SK-MEL-5 (cell line): ENCODE measurements at places on chromosomes 2 and 18.

- no peak for DNase-seq
These were observed 215.8 kb upstream of the ACVR2A start for GRCh38 chr2:147628971-147629421.

- no peak for DNase-seq
These were observed at the start of gene ABCB11 for GRCh38 chr2:169031202-169031601. Gene ABCB11 (minus strand): TSS chr2:169031324. CDS start chr2:169018125, 13,199 bp downstream.

DNA sequence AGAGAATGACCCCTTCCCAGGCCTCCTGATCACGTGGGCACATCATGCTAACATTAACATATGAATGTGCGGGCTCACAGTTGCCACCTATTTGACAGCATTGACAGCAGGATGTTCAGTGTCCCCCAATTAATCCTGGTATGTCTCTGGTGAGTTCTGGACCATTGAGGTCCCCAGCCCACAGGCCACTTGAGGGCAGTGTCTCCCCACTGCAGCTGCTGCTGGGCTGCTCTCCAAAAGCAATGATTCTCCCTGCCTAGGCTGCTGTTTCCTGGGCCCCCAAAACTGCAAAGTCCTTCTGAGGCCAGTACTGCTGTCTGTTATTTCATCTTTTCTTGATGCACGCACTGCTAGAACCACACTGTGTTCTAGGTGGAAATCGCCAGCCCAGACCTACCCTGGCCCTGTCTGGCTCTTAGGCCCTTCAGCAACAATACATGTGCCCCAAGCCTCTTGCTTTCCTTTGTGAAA lies 52.7 kb upstream of the MAPK4 start:
- peak; percentile 68 for DNase-seq

DNA sequence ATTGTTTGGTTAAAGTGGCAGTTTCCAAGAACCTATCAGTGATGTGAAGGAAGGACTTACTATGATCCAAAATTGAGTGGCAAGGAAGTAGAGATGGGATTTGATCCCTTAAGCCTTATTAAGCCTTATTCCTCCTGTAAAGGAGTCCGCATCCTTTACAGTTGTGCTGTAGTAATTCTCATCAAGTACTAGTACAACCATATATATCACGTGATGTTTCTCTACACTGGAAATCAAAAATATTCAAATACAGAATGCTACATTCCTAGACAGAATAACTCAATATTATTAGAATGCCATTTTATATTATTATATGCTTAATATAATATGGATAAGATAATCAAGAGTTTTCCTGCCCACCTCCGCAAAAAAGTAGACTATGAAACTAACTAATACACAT lies 312.4 kb upstream of the SPHKAP start:
- no peak for DNase-seq

GRCh38 chr18:4636967-4637366 lies 181.9 kb upstream of the DLGAP1 start:
- peak; percentile 4 for DNase-seq

- DNase-seq, result no peak
These were observed 30.3 kb upstream of the SEC11C start for GRCh38 chr18:59109375-59109774.

DNA sequence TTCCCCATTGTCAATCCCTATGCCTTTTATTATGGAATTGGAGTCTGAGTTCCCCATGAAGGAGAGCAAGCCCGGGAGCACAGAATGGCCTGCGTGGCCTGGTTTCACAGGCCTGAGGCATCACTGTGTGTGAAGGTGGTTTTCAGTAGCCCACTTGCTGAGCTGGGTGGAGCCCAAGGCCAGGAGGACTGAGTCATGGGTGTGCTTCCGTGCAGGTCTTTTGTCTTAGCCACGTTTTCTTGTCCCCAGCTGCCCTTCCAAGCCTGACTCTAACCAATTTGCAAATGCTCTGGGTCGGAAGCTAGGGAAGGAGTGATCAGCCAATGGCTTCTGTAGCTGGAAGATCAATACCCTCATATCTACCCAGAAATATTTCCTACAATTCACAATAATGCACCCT lies 119.2 kb downstream of the MAPK4 start:
- no peak for DNase-seq

DNA sequence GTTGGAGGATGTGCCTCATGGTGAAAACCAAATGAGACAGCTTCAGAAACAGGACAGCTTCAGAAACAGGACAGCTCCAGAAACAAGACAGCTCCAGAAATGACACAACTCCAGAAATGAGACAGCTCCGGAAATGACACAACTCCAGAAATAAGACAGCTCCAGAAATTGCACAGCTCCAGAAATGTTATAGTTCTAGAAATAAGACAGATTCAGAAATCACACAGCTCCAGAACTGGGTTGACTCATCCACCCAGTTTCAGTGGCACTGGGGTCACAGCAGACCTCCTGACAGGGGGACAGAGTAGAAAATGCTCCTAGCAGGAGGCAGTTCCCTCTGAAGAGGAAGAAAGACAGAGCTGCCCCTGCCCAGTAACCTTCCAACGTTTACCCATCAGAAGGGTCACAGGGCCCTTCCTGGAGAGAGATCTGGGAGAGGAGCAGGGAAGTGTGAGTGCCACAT lies 26.9 kb upstream of the COL6A3 start:
- DNase-seq, result no peak

DNA sequence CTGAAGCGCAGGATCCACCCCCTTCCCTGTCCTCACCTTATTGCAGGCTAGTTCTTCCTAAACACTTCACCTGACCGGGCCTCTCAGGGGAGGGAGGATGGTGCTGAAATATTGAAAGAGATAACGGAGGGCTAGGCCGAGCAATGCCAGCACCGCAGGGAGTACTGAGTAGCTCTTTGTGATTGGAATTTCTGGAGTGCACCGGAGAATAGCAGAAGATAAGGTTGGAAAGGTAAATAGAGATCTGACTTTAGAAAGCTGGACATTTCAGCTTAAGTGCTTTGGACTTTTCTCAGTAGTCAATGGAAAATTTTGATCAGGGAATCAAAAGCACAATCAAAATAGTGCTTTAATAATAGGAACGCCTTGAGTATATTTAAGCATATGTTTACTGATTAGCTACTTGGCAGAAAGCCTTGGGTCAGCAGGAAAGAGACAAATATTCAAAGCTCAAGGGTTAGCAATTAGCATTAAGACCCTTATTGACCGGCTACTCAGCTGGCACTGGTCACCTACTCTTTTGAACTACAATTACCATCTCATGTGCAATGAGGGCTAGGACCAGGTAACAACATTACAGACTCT lies 142.9 kb upstream of the NDUFV2 start:
- no peak for DNase-seq

DNA sequence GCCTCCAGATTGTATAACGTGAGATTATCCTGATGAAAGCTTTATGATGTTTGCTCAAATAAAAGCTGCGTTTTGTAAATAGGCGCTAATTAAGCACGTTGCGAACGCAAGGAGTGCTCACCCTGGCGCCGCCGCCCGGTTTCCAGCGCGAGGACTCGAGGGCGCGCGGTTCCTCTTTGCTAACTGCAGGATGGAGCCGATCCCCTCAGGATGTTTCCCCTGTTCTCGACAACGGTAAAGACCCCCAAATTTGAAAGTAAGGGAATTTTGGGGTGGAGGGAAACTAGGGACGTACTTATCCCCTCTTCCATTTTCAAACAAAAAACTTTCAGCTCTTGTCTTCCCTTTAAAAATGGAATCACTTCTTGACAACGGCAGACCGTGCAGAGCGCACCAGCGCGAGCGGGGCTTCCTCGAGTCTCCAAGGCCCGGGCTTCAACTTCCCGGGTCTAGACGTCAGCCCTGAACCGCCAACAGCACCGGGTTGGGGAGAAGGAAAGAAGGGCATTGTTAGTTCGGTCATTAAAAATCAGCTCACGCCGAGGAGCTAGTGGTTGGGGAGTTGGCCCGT lies 1.1 kb upstream of the GBX2 start:
- no peak for DNase-seq

DNA sequence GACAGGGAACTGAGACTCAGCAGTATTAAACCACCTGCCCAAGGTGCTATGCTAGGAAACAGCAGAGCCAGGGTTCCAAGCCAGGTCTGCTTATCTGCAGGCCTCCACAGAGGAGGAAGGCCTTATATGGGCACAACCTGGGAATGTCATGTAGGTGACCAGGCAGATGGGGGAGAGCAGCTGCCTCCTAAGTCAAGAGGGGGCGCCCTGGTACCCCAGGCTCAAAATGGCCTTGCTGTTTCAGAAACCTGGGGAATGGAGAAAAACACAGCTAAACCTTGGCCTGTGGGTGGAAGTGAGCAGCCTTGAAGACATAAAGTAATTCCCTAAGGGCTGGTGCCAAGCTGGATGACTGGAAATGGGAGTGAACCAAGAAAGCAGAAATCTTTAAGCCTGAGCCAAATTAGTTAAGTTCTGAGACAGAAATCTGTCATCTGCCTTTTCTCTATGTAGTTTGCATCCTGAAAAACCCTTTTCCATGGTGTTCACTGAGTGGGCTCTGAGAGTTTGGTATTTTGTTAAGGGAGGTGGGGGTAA lies 79.1 kb downstream of the MAPK4 start:
- no peak for DNase-seq

DNA sequence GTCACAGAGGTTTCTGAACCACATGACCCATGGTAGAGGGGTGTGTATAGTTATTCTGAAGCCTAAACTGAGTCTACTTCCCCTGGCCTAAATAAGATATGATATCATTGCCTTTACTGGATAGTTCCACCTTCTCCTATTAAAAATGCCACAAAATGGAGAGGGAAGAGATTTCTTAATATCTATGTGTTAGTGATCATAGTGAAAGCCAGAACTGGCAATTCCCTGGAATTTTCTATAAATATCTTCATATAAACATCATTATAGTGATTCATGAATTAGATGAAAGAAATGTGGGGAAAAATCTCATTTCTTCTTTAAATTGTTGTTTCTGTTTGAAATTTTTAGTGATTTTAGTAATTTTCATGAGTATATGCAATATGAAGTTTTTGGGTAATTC lies 45.8 kb downstream of the TSHZ1 start:
- DNase-seq, result no peak

DNA sequence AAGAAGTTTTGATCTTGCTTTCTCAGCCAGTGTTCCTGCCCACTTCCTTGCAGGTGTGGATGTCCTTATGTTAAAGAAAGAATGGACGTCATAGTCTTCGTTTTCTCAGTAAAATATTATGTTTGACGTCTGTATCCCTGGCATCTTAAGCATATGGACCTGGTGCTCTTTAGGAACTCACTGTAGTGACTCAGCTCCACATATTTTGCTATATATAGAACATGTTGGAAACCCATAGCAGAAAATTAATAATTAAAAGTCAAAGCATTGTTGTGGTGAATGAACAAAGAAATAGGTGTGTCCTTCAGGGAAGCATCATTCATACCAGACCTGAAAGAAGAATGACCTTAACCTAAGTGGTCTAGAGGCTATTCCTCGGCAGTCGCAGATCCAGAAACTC lies 196.1 kb downstream of the MCFD2 start:
- DNase-seq, result no peak

- no peak for DNase-seq
These were observed 134.9 kb downstream of the LTBP1 start for GRCh38 chr2:33081691-33082090.

DNA sequence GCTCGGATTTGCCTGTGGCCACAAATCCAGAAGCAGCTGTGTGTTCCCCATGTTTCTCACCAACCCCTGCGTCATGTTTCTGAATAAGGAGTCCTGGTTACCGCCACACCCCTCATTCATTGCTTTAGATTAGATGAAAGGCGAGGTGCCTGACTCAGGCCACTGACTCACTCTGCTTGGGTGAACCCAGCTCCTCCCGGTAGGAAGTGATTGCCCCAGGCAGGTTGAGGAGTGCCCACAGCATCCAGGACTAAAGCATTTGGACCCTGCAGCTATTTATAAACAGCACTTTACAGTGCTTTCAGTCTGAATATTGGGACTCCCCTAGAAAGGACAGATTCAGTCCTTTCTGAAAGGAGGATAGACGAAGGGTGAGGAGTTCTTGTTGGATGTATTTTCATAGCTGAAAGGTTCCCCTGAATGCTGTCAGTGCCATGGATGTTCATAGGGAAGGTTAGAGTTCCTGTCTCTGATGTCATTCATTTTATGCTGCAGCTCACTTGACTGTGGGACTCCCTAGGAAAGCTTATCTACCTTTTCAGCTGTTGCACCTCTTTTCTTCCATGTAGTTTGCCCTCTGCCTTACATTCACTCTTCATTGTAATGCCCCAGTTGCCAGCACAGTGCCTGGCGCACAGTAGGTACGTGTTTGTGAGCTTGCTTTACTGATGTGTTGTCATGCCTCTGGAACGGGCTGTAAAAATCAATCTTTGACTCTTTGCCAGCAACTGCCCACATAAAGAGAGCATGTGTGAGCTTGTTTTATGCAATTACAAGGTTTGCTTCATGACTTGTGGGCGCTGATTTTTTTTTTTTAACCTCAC lies 14.9 kb downstream of the ITGA6 start:
- peak; percentile 56 for DNase-seq

DNA sequence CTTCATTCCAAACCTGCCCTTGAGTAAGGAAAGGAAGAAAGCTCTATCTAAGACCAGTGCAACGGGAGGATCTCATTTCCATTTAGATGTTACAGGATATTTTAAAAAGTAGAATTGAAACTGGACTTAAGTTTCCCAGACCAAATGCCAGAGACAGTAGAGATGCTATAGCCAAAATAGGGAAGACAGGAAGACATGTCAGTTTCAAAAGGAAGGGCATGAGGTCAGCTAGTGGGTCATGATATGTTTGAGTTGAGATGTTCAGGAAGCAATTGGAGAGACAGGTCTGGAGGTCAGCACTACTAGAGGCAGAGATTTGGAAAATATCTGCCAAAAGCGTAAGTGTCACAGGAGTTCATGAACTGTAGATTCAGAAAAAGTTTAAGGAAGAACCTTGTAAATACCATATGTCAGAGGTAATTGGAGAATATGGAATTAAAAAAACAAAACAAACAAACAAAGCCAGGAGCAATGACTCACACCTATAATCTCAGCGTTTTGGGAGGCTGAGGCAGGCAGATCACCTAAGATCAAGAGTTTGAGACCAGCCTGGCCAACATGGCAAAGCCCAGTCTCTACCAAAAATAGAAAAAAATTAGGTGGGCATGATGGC lies 50.8 kb downstream of the EPHA4 start:
- DNase-seq, result no peak

DNA sequence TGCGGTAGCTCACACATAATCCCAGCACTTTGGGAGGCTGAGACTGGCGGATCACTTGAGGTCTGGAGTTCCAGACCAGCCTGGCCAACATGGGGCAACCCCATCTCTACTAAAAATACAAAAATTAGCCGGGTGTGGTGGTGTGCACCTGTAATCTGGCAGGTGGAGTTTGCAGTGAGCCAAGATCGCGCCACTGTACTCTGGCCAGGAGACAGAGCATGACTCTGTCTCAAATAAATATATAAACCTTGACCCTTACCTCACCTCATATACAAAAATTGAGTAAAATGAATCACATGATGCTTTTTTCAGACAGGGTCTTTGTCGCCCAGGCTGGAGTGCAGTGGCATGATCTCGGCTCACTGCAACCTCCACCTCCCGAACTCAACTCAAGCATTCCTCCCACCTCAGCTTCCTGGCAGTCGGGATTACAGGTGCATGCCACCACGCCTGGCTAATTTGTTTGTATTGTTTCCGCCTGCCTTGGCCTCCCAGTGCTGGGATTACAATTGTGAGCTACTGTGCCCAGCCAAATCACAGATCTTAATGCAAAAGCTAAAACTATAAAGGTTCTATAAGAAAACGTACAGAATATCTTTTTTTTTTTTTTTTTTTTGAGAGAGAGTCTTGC lies 25.3 kb downstream of the XPO1 start:
- no peak for DNase-seq
